ENCODE measurements at places on chromosomes 4 and X.

DNA sequence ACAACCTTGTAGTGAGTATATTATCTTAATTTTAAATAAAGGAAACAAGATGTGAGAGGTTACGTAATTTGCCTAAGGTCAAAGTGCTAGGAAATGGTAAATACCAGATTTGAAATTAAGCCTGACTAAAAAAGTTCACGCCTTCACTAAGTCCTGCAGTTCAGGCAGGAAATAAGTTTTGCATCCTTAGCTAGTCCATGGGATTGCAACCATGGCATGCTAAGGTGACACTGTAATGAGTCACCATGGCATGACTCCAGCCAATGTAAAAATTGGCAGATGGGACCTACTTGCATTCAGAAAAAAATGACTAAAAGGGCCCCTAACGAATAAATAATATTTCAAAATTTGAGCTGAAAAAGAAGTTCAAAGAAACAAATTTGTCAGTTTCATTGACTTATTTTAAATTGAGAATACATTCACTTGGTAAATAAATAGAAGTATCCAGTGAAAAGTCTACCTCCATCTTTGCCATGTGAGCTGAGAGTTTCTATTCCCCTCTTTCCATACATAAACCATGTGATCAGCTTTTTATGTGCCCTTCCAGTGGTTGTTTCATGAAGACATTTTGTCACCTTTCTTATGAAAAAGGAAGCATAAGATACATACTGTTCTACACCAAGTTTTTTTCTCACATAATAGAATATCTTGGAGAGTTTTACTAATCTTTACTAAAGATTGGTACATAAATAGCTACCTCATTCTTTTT is 72.4 kb downstream of the ANKRD50 start:
- DNase-seq, result peak; percentile 63

DNA sequence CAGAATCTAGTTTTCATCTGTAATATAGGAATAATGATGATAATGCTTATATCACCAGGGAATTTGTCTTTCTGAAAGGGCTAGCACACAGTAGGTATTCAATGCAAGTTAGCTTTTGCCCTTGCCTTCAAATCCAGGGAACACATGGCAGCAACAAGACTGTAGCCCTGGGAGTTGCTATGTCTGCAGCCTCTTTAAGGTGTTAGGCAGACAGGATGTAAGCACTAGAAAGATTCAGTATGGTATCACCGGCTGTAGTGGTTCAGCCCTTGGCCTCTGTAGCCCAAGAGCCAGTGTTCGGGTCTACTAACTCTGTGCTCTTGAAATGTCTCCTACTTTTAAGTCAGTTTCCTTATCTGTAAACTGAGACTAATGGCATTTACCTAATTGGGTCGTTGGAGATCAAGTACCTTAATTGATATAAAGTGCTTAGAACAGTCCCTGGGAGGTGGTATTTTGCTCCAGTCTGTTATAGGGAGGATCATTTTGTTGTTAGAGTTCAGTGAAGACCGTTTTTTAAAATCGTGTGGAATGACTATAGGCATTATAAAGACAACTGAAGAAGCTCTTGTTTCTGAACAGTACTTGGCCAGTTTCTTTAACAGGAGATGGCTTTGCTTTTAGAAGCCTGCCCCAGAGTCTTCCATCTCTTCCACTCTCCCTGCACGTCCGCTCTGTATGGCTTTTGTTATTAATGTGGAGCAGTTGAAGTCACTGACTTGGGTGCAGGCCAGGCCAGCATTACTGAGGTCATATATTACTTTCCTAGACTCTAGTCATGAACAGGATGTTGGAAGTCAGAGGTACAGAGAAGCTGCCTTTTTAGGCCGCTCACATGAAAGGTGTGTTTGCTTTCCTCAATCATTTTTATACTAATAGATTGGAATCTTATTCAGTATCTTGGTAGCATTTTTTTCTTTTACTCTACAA is 44.8 kb downstream of the GAB1 start:
- peak; percentile 75 for DNase-seq

DNA sequence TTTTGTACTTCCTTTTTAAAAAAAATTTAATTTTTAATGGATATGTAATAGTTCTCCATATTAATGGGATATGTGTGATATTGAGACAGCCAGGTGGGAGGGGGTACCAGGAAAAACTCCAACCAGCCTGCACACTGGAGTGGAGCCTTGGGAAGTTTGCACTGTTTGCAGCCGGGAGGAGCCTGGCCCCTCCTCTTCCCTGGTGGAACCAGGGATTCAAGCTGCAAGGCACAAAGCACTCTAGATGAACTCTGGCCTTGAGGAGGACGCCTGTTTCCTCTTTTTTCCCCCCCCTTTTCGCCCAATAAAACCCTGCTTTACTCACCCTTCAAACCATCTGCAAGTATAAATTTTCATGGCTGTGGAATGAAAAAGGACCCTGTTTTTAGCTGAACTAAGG is 48.2 kb upstream of the GC start:
- no peak for DNase-seq

- DNase-seq, result no peak
Measured at GRCh38 chr4:103076747-103077347, at the start of gene SLC9B2. TSS of gene SLC9B2 (minus strand) at chr4:103076761. CDS start at chr4:103067550, 9,211 bp downstream.

DNA sequence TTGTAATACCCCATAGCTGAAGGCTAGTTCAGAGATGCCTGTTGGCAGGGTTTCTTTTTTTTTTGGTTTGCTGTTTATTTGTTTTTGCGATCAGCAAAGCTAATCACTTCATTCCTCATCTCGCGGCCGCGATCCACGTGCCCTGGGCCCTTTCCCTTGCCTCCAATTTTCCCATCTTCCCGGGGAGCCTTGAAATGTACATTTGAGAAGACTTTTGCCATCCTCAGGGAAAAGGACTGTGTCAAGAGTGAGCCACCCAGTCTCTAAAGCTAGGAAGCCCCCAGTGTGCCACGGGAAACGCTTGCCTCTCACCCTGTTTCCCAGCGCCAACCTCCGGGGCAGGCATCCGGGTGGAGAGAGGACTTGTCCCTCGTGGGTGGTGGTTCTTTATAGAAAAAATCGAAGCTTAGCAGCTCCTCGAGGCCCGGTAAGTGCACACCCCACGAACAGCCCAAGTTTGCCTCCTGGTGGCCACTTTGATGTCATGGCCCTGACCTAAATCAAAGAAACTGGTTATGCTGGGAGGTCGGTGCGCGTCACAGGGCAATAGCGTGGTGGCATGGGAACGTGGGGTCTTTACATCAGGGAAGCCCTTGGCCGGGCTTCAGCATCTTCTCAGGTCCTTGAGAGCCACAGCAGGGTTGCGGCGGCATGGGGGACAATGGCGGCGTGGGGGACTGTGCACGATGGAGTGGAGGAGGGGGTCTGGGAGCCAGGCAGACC is 42.0 kb downstream of the MAP7D3 start:
- DNase-seq, result peak; percentile 26

DNA sequence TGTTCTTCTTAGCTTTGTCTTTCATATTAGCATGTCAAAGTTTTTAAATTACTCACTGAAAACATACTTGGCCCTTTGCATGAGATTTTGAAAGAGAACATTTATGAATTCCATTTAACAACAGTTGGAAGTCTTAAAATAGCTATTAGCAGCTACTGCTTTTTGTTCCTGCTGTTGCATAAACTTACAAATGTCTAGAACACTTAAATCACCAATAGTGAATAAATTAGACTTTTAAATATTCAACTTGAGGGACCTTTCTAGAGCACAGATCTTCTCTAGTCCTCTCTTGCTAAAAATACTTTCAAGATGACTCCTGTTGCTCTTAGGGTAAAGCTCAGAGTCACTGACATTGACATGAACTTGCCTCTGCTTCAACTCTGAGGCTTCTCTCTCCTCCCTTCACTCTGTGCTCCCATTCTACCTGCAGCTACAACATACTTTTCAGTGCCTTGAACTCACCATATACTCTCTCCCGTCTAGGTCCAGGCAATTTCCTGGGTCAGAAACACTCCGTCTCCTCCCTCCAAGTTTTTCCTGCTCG is 15.8 kb upstream of the TXK start:
- no peak for DNase-seq

- peak; percentile 1 for DNase-seq
Measured at GRCh38 chrX:12372111-12372510, 233.8 kb downstream of the FRMPD4 start.

DNA sequence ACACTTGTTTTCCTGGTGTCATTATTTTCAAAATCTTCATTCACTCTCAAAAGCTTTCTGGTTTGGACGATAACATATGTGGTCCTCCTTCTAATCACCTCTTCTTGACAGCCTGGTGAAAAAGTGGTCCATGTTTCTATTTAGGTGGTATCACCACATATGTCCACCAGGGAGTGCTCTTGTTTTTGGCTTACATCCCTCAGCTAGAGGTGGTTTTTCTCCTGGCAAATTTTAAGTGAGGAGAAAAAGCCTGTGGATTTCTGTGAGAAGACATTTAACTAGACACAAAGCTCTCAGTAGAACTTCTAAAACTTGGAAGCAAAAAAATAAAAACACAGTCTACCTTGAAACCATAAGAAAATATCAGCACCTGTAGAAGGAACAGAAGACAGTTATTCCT is 58.0 kb upstream of the FRMPD4 start:
- DNase-seq, result no peak
